Stimulated activated CD8-positive, alpha-beta memory T cell treated with anti-CD3 and anti-CD28 coated beads, Interleukin-15, amount 100 ng/mL, for 4 hours (primary cell): ENCODE measurements at places on chromosomes 1 and 21.

DNA sequence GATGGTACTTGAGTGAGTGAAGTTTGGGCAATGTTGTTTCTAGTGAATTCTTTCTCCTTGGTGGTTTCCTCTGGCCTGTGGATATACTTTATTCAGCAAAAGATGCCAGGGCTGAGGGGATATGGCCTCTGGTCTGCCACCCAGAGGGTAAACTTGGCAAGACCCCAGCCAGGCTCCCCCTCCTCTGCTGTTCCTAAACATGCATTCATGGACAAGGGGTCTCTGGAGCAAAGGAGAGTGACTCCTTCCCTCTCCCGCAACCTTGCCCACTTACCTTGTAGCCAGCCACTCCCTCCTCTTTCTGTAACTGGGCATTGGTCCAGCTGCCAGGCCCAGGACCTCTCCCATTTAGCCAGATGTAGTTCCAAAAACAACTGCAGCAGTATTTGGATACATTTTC lies 43.8 kb downstream of the RUNX3 start:
- no peak for DNase-seq

DNA sequence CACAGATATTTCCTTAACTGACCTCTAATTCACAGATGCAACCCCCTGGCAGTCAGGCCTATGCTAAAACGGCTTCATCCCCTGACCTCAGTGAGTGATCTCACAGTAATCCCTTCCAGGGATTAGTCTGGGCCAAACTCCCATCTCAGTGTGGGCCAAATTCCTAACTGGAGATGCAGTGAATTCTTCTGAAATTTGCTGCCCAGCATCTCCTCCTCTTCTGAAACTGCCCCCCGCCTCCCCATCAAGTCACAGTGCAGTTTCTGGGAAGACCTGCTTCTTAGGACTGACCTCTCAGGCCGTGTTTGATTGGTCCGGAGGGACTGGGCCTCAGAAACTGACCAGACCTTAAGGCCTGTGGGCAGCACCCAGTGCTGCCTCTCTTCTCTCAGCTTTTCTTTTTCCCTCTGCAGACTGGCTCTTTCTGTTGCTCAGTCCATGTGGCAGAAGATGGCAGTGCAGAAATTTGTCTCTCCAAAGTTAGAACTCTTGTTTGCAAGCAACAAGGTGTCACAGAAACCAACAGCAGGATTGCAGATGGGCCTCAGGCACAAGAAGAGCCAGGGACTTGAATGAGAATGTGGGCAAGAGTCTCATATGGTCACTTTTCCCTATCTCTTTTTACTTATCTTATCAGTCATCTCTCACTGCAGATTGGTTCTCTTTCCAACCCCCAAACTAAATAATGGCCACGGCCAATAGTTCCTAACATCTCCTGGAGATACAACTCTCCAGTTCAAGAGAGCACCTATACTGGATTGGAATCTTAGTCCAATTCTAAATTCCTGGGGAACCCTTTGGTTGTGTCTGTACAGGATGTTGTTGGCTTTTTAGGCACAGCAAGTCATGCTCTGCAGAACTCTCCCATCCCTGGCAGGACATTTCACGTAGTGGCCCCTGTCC lies 95.5 kb upstream of the RALGPS2 start:
- DNase-seq = no peak

DNA sequence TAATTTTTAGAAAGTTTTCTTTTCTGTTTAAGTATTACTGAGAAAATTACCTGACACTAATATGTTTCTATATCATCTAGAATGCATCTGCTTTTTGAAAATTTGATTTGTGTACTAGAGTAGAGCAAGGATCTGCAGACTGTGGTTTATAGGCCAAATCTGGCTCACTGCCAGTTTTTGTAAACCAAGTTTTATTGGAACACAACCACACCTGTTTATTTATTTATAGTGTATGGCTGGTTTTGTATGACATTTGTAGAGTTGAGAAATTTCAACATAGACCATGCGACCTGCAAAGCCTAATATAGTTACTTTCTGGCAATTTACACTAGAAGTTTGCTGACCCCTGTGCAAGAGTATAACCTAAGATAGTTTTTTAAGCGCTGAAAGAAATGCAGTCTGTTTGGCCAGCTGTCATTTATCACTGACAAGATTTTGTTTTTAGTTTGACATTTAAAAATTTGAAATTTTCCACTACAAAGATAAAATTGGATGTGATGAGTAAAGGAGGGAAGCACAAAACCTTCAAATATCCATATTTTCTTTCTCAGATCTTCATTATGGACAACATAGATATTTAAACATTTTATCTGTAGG lies 36.1 kb upstream of the CACYBP start:
- no peak for DNase-seq

DNA sequence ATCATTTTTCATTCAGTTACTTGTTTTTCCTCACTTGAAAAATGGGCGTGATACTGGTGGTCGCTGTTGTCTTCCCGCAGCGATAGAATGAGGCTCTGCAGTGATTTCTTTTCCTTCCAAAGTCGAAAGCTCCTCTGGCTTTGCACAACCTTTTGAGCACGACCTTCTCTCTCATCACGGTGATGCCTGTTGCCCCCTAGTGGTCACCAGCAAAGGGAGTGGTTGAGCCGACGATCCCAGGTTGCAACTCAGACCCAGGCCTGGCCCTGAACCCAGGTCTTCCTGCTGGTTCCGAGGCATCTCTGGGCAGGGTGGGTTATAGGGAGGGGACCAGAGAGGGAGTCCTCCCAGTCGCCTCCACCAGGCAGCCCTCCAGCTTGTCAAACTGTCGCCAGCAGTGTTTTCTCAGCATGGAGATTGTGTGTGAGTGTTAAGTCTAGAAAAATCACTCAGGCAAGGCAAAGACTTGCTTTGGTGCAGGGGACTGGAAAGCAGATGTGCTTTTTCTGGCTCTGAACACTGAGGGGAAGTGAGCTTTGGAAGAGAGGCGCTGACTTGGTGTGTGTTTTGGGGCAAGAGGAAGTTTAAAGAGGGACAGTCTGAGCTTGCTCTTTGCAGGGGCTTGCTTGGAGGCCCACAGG lies 285.3 kb downstream of the CAMTA1 start:
- DNase-seq = peak; percentile 15

GRCh38 chr1:200670242-200671118 lies 773 bp upstream of the DDX59 start:
- no peak for DNase-seq

DNA sequence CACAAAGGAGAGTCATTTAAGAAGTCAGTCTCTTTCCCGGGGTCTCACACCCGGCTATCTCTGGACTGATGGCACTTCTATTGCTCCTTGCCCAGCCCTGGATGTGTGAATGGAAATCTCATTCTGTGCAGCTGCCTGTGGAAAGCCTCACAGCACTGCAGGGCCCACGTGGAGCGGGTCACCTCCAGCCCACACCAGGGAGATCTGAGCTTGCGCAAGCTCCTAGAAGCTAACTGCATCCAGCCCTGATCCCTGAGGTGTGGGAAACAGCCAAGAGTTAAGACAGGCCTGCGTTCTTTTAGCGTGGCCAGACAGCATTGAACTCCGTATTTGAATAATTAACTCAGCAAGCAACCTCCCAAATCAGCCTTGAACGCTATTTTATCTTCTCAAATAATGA lies 150.5 kb downstream of the LRIG2 start:
- no peak for DNase-seq

DNA sequence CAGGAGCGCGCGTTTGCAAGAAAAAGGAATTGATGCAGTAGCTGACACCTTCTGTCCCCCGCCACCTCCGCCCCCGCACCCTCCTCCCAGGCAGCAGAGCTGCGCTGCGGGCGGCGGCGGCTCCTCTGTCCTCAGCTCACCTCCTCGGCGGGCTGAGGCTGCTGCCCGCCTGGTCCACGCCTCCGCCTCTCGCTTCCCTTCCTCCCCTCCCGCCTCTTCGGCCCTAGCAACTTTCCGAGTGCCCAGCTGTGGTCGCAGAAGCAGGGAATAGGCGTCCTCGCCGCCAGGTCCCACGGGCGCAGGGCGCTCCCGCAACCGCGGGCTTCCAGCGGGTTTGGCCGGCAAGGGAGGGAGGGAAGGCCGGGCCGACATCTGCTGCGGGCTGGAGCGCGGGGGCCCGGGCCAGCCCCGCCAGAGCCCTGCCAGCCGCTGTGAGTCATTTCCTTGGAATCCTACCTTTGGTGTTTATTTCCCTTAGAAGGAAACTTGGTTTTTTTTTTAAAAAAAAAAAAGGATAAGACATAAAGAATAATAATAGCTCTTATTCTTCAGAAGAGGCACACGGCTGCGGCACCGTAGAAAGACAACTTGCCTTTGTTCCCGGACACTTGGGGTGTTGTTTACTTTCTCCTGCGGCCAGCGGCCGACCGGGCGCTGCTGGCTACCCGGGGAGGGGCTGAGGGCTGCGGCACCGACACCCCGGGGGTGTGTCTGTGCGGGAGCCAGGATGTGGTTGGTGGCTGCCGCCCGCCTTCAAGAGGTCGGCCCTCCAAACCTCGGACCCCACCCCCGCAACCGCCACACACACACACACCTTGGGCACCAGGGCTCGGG lies 1.1 kb downstream of the SERTAD4 start:
- DNase-seq = no peak

- DNase-seq = no peak
Observed at GRCh38 chr1:67434491-67434890, 4.3 kb upstream of the SERBP1 start.

GRCh38 chr1:110645821-110646735 lies 28.7 kb downstream of the KCNA3 start:
- no peak for DNase-seq

GRCh38 chr1:8017495-8018197 lies 8.5 kb downstream of the ERRFI1 start:
- DNase-seq = no peak

DNA sequence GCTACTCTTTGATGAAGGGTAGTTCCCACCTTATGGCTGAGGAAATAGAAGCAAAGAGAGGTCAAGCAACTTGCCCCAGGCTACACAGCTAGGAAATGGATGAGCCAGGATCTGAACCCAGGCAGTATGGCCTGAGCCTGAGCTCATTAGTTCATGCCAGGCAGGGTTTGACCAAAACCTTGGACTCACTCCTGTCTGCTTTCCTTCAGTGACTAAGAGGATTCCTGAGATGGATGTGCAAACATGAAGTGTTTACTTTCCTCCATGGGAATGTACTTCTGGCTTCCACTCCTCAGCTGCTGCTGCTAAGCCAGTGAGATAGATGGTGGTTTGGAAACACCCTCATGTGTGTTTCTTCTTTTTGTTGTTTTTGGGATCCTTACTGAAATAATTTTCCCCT lies 35.1 kb upstream of the ERRFI1 start:
- no peak for DNase-seq

DNA sequence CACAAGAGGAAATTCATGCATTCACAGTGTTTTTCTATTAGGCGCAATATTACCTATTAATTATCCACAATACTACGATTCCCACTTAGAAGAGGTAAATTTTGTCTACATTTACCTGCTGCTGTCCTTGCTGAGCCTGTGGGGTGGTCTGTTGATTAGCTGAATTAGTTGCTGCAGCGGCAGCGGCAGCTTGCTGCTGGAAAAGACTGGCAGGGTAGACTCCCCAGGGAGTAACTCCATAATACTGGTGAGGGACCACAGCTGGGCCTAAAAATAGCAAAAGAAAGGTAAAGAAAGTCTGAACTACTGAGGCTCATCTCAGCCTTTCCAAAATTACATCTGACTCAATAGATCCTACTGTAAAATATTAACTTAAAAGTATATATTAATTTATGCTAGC lies 66.0 kb upstream of the SDC3 start:
- DNase-seq = no peak

GRCh38 chr1:37808369-37809319 lies 636 bp upstream of the YRDC start:
- DNase-seq = no peak

GRCh38 chr1:65538086-65538485 lies 117.6 kb downstream of the LEPR start:
- no peak for DNase-seq

GRCh38 chr1:227725046-227725445 lies 10.1 kb downstream of the JMJD4 start:
- no peak for DNase-seq

DNA sequence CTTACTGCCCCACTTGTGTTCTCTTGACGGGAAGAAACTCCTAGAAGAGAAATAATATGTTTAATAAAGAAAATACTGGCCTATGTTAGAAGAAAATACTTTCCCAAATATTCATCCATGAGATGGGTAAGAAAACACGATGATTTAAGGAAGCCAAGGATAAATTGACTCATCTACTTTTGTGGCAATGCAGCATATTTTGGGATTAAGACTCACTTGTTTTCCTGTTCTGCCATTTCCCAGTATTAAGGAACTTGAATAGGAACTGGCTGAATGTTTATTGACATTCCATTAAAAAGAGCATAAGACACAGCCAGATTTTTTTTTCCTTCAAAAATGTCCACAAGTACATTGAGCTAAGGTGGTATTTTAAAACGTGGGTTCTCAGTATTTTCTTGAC lies 10.9 kb upstream of the ADAMTS5 start:
- no peak for DNase-seq

- DNase-seq = no peak
Observed at GRCh38 chr1:186843226-186843625, 14.5 kb downstream of the PLA2G4A start.

DNA sequence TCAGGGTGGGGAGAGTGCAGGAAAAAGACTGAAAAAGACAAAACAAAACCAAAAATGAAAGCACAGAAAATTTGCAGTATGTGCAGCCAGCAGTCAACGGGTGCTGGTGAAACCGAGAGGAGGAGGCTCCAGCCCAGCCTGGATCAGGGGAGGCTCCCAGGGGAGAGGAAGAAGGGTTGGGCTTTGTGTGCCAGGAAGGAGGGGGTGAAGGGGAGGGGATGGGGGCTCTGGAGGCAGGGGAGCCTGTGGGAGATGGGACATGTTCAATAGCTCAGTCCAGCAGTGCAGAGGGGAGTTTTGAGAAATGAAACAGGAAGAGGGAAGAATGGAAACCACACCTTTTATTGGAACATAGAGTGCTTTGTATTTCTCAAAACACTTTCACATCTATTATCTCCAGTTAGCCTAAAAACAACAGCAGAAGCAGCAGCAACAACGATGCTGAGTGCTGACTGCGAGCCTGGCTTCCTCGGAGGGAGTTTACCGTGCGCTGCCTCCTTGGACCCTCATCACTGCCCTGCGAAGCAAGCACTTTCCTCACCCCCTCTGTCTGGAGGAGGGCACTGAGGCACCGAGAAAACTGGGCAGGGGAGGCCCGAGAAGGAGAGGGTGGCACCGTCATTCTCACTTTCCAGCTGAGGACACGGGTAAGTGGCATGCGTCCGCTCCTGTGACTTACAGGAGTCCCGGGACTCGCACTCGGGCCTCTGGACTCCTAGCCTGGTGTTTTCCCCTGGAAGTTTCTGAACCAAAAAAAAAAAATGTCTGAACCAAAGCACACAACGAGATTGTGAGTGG lies 62.9 kb downstream of the MDM4 start:
- no peak for DNase-seq

GRCh38 chr1:203421246-203421645 lies 54.4 kb upstream of the PRELP start:
- DNase-seq = no peak

- DNase-seq = no peak
Observed at GRCh38 chr1:41072051-41072450, 50.5 kb upstream of the SLFNL1 start.
